ENCODE measurements at places on chromosomes 6 and 20.
A peak's percentile ranks its signal among the peaks of the same experiment; 100 is the strongest.

- DNase-seq = no peak
Observed at GRCh38 chr6:139243536-139243935, 48.3 kb downstream of the TXLNB start.

DNA sequence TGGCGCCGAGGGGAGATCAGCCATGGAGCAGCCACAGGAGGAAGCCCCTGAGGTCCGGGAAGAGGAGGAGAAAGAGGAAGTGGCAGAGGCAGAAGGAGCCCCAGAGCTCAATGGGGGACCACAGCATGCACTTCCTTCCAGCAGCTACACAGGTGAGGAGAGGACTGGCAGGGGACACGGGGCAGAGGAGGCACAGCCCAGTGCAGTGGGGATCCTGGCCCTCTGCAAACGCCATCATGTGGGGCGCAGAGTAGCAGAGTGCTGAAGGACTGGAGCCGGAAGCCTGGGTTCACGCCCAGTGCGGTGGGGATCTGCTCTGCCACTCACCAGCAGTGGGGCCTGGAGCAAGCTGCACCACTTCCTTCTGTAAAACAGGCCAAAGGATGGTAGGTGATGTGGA lies 41.1 kb upstream of the FANCE start:
- no peak for DNase-seq

- DNase-seq = peak; percentile 86
Observed at GRCh38 chr6:34514593-34515472, 41.3 kb downstream of the SPDEF start.

GRCh38 chr6:160274871-160275510 lies 16.4 kb upstream of the SLC22A2 start:
- no peak for DNase-seq

DNA sequence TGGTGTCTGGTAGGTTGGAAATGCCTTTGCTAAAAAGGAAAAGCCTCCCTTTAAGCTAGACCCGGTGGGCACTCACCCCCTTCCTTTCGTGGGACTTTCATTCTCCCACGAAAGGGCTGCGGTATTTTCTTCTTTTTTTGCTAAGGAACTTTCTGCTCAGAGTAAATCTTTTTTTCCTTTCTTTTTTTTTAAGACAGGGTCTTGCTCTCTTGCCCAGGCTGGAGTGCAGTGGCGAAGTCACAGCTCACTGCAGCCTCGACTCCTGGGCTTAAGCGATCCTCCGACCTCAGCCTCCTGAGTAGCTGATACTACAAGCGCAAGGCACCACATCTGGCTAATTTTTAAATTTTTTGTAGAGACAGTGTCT lies 4.0 kb downstream of the TP53TG5 start:
- DNase-seq = no peak

DNA sequence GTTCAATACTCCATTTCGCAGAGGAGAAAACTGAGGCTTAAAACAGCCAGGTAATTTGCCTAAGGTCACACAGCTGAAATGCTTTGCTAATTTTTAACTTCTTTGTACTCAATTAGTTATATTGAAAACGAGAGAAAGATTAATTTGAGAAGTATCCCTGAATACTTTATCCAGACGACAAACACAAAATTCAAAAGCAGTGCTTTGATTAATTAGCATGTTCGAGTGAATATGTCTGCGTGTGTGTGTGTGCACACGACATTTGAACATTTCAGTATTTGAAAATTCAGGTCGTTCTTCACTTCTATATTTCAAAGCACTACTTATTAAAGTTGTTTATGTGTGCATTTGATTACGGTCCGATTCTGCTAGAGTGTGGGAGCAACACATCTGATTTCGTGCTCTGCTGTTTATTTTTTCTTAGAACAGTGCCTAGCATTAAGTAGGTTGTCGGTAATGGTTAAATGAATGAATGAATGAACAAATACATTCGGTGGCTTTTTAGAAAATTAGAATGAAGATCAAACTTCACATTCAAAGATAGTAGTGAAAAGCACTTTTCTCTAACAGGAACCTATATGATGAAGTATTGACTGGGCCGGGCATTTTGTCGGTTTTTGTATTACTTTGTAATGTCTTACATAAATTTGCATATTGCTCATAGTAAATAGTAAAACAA lies 36.9 kb upstream of the SYNCRIP start:
- no peak for DNase-seq

GRCh38 chr6:84804720-84805119 lies 40.3 kb upstream of the TBX18 start:
- DNase-seq = no peak

DNA sequence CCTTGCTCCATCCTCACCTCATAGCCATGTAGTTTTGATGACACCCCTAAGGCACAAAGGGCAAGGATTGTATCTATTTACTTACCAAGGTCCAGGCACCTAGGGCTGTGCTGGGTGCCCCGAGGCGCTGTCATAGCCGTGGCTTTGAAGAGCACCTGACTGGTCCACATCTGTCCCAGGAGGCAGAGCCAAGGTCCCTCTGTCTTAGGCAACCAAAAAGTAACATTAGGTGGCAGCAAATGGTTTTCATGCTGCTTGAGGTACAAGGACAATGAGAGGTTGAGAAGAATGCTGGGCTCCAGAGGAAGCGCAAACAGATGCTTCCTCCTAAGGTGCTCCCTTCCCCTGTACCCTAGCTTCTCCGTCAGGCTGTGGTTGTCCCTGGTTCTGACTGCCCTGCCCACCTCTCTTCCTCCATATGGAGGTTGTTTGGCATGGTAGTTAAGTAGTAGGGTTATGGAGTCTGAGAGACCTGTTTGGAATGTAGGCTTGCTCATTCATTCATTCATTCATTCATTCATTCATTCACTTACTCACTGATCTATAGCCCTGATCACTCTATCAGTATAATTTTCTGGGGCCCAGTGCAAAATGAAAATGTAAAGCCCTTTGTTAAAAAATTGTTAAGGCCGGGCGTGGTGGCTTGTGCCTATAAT lies 3.0 kb upstream of the UQCC2 start:
- no peak for DNase-seq

- no peak for DNase-seq
Observed at GRCh38 chr6:45377043-45377553, 636 bp downstream of the SUPT3H start.

DNA sequence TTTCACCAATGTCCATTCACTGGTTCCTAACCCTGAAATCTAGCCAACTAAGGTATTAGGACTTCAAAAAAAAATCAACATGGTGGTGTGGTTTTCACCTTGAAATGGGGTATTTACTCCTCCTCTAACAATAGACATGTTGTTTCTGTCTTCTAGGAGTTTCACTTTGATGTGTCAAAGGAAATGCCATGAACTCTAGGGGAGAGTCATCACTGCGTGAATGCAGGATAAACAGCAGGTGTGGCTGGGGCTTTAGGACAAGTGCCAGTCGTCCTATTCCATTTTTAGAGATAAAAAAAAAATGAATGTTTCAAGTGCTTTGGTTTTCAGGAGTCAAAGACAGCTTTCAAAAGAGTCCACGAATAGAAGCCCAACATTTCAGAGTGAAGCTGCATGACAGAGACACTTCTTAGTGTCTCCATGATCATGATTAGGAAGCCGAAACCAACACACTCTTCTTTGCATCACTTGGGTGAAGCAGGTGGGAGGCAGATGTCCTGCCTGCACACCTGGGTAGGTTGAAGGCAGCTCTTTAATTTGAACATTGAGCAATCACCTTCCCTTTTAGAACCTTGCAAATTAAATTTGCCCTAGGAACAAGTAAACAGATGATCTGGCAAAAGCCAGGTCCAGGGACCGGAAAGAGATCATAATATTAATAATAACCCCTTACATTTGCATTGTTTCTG lies 328.5 kb upstream of the PRDM1 start:
- no peak for DNase-seq

DNA sequence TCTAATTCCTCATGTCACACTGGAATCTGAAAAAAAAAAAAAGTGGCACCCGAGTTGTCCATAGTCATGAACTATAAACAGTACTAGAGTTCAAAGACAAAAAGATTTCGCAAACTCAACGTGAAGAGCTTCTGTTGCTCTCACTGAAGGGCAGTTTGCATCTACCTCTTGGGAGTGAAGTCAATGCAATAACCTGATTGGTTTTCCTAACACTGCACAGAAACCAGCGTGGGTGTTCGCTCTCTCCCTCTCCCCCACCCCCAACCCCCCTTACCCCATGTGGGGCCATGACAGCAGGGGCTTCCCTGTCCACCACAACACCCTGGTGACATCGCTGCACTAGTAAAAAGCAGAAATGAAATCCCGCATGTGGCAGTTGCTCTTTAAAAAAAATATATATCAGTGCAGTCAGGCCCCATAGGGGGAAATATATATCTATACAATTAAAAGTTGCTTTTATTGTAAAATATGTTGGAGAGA lies 66.9 kb downstream of the GMPR start:
- no peak for DNase-seq

DNA sequence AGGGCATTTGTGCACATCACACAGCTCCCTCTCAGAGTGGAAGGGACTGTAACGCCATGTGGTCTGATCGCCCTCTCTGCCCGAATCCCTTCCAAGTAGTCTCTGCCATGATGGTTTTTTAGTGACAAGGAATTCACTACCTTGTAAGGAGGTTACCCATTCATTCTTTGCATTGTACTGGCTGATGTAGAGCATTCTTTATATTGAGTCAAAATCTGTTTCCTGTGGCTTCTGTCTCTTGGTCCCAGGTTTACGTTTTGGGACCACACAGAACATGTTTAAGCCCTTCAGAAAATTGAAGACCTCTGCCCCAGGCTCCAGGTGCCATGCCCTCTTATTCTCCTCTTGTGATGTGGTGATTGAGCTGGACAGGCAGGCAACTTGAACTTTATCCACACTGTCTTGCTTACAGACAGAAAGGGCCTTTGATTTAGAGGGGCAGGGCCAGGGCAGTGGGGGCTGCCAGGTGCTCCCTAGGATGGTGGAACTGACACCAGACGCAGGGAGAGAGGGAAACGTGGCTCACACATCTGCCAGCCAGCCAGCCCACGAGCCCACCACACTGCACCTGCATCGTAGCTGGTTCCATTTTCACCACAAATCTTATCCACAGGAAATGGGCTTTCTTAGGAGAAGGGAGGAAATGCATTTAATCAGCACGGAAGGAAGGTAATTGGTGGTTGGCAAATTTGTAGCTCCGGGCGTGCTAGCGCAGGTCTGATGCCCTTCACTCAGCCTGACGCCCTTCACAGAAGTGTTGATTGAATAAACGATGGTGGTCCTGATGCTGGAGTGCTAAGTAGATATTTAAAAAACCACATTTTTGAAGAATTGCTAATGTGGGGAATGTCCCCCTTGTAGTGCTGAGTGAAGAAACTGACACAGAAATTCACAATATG lies 78.2 kb downstream of the TCP11 start:
- no peak for DNase-seq

- DNase-seq = no peak
Observed at GRCh38 chr6:136889271-136890193, 32.6 kb upstream of the SLC35D3 start.

- DNase-seq = no peak
Observed at GRCh38 chr6:33211666-33212422, 3.5 kb downstream of the RING1 start.

- DNase-seq = no peak
Observed at GRCh38 chr20:63269724-63270123, 2.9 kb upstream of the ARFGAP1 start.

All from retina (tissue), 1 donor.